CD4-positive, alpha-beta T cell treated with Interleukin-2 at 100 ng/mL for 4 hours (primary cell): ENCODE measurements at places on chromosomes 2 and 18.
A peak's percentile ranks its signal among the peaks of the same experiment; 100 is the strongest.

- DNase-seq, result no peak
Measured at GRCh38 chr2:172996387-172996961, 79.2 kb upstream of the MAP3K20 start.

DNA sequence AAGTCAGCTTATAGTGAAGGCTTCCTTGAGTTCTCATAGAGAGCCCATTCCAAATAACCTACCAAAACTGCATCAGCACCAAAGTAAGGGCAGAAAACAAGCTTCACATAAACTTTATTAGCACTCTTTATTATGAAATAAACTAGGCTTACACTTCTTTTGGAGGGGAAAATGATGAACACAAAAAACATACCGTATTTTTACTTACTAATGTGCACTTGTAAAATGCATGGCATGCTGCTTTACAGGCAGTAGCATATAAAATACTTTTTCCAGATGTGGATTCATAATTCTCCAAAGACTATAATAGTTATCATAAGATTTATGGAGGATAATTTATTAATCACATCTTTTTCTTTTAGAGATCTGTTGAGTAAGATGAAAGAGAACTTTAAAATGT, 133.9 kb downstream of the OSR1 start:
- no peak for DNase-seq

DNA sequence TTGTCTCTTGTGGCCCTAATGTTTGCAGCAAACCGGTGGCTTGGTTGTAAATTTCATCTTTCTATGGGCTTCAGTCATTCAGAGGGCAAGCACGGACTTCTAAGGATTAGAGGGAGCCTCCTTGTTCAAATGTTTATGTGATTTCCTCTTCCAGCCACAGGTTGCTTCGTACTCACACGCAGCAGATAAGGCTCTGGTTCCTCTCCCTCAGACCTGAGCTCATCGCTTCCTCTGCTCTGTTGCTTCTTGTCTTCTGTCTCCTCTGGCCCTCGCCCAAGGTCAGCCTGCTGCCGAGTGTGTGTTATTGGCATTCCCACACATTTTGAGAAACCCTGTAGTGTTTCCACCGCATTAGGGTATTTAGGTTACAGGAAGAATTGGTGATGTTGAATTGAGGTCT, 44.0 kb downstream of the MYL12B start:
- no peak for DNase-seq

- peak; percentile 66 for DNase-seq
Measured at GRCh38 chr2:238462782-238463396, 36.2 kb downstream of the ASB1 start.

- no peak for DNase-seq
Measured at GRCh38 chr2:111930875-111931274, 32.5 kb downstream of the MERTK start.

GRCh38 chr2:20474757-20475566, 28.1 kb downstream of the RHOB start:
- DNase-seq, result no peak

DNA sequence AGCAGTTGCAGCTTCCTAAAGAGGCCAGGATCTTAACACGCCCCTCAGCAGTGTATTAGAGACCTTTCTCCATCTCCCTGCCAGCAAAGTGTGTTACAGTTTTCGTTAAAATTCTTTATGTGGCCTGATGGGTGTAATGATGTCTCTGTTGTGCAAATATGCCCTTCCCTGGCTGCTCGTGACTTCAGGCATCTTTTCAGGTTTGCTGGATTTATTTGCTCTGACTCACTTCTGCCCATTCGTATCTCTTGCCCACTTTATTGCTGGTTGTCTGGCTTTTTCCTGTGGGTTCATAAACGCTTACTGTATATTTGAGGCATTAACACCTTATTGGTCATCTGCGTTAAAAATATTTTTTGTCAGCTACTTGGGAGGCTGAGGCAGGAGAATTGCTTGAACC, 134.5 kb downstream of the ASB1 start:
- no peak for DNase-seq

DNA sequence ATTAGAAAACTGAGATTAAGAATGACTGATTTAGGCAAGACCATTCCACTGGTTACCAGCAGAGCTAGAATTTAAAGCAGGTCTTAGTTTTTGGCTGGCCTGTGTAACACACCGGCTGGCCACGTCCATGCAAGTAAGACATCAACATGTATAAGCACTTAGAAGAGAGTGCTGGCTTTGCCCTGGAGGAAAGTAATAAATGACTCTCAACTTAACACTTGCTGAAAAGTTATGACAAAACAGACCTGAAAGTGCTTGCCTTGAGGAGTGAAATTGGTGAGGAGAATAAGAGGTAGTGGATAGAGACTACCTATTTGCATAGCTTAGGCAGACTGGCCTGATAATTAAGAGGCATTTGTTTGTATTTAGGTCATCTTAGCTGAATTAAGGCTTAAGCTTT, 165.7 kb upstream of the KCNJ3 start:
- no peak for DNase-seq
